ENCODE measurements at places on chromosomes 6 and 20.

- no peak for DNase-seq
These were observed 13.7 kb upstream of the CDC5L start for GRCh38 chr6:44373787-44374186.

DNA sequence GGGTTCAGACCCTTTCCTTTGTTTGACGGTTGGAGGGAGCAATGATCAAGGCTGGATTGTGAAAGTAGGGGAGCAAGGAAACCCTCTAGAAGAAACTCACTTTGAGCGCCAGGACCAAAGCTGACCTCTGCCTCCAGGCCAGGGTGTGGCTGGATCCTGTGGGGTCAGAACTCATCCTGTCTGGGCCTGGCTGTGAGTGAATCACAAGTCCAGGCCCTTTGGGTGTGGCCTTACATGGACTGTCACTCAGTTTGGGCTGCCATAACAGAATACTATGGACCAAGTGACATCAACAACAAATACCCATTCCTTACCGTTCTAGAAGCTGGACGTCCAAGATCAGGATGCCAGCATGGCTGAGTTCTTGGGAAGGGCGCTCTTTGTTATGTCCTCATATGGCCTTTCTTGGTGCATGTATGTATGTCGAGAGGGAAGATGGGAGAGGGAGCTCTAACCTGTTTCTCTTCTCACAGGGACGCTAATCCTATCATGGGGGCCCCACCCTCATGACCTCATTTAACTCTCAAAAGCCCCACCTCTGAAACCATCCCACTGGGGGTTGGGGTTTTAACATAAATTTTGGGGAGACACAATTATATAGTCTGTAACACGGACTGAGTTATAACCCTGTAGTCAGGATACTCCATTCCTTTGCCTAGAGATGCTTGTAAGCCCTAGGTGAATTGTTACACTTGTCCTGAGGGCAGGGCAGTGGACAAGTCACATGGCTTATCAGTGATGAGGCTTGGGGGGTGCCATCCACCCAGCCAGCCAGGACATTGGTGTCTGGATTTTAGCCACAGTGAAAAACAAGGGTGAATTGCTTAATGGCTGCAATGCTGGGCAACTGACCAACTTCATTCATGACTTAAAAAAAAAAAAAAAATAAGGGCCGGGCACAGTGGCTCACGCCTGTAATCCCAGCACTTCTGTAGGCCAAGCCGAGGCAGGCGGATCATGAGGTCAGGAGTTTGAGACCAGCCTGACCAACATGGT is 80.0 kb downstream of the TRMT11 start:
- no peak for DNase-seq

DNA sequence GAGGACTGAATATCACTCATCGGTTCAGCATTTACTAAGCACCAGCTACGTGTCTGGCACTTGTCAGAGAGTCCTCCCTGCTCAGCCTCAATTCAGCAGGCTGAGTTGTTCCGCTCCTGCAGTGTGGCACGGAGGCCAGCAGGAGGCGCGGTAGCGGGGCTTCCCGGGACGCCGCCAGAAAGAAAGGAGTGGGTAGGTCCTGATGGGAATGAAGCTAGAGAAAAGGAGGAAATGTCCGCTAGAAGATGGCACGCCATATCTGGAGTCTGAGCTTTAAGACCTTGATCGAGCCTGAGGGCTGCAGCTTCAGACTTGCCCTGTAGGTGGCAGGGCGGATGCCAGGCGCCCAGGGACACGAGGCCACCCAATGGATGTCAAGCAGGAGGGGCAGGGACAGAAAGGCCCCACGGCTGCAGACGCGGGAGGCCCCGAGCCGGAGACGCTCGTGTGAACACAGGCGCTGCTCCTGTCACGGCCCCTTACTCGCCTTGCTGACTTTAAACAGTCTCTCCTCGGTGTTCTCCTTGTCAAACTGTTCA is 18.7 kb downstream of the SERPINB6 start:
- peak; percentile 67 for DNase-seq

DNA sequence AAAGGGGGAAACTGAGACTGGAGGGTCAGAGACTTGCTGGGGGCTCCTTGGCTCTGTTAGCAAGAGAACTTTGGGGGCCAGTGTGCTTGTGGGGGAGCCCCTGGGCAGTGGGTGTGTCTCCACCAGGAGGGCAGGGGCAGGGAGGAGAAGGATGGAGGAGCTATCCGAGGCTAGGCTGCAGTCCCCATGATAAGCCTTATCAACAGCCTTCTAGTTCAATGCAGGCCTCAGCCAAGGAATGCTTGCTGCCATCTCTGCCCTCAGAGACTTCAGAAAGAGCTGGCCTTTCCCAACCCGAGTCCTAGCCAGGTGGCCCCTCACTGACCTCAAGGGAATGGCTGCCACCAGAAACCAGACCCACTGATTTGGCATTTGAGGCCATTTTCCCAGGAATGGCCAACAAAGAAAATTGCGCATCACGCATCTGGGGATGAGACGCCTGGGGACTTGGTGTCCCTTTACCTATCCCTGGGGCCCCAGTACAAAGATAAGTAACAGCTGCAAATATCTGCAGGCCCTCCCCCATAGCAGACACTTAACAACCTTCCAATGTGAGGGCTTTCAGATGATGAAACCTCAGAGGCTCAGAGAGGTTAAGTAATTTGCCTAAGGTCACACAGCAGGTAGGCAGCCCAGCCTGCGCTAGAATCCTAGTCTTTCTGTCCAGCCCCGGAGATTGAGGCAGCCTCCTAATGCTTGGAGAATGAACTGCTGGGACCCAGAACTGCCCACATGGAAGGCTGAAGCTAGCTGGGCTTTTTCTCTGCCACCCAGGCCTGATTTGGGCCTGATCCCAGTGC is 4.9 kb downstream of the TGM2 start:
- DNase-seq, result no peak

DNA sequence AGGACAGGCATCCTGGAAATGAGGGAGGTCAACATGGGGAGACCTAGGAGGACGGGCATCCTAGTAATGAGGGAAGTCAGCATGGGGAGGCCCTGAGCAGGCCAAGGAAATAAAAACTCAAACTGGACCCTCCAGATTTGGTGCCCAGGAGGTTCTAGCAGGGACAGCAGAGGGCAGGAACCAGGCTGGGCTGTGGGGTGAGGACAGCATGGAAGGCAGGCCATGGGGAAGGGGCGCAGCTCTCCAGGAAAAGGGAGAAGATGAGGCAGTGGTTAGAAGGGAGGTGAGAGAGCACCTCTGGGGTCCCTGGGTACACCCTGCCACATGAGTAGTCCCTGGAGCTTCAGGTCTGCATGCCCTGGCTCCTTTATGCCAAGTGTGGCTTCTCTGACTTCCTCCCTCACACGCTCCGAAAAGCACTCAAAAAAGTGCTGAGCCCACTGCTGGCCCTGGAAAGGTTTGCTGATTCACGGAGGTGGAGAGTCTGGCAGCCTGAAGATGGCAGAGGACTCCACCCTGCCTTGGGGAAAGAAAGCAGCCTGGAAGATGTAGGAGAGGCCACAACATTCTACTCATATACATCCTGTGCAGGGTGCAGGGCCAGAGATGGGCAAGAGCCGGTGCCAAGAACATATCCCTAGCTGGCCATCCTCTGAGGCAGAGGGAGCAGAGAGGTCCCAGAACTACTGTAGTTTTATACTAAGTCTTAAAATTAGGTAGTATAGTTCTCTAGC is 154.9 kb downstream of the MRPL14 start:
- no peak for DNase-seq

DNA sequence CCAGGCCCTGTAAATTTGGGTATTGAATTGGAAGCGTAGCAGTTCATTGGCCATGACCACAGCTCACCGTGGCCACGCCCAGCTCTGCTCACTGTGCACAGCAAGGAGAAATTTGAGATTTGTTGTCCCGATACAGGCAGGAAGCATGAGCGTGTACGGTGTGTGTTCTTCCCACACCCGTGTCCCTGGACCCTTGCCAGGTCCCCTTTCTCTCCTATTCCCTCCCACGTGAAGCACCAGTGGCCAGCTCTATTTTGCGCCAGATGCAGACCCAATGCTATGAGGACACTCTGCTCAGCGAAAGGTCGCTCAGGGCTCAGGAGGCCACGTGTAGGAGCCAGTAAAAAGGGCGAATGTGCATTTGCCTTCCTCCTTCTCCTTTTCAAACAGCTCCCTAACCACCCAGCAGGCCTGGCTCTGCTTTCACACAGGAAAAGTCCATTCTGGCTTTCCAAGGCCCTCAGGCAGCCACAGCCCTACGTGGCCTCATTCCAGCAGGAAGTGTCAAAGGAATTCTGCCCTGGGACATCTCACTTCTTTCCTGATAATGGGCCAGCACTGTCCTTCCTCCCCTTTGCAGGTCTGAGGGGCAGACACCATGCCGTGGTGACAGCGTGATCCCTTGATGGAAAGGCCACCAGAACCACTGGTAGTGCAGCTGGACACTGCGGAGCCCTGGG is 499.2 kb upstream of the CDH4 start:
- DNase-seq, result no peak

- no peak for DNase-seq
These were observed 483 bp downstream of the SMIM26 start for GRCh38 chr20:18567739-18568091.

GRCh38 chr20:47099825-47100441 is 205.3 kb downstream of the EYA2 start:
- DNase-seq, result no peak

- no peak for DNase-seq
These were observed 62.7 kb downstream of the DZANK1 start for GRCh38 chr20:18404172-18404571.

DNA sequence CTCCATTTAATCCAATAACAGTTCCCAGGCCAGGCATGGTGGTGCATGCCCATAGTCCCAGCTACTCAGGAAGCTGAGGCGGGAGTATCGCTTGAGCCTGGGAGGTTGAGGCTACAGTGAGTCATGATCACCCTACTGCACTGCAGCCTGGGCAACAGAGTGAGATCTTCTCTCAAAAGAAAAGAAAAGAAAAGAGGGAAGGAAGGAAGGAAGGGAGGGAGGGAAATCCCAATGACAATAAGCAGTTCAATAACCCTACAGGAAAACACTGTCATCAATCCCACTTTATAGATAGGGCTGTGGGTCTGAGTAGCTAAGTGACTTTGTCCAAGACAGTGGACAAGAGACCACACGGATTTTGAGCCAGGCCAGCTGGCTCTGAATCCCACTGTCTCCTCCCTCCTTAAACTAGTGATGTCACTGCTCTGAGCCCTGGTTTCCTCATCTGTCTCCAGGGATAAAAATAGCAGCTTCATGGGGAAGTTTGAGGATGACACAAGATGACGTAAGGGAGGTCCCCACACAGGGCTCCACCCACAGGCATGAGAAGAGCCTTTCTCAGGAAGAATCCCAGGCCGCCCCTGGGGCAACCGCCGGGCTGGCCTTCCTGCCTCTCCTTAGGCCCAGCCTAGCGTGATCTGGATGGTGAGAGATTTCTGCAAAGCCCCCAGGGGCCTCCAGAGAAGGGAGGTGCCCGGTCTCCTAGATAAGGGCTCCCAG is 7.2 kb upstream of the TRIB3 start:
- DNase-seq, result peak; percentile 95

DNA sequence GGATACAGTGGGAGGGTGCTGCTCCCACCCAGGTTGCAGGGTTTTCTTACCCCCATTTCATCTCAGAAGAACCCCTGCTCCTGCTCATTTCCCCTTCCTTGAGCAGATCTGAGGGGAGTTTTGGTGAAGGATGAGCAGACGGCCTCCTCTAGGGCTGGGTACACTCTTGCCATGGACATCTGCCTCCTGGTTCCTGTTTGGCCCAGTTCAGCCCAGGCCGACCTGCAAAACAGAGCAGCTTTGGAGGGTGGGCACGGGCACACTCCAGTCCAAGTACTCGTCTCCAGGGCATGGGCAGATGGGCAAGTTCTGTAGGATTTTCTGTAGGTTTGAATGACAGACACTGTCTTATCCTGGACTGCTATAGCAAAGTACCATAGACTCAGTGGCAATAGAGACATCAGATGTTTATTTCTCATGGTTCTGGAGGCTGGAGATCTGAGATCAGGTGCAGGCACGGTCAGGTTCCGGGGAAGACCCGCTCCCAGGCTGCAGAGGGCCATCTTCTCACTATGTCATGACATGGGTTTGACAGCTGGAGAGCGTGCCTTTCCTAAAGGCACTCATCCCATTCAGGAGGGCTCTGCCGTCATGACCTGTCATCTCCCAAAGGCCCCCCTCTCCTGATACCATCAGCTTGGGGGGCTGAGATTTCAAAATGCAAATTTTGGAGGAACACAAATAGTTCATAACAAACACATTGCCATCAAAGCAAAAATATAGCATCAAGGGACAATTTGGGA is 6.2 kb downstream of the NPBWR2 start:
- no peak for DNase-seq

DNA sequence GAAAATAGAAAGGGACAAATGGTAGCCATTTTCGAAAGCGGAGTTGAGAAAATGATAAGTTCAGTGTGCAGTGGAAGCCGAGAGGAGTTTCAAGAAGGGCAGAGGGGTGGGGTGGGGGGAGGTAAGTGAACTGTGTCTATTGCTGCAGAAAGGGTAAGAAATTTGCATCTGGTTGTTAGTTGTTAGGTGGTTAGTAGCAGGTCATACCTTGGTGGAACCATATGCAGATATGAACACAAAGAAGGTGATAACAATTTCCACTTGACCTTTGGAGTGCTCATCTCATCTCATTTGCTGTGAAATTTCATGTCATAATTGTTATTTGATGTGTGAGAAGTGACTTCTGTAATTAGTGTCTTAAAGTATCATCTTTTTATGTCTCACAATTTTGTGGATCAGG is 288.2 kb downstream of the QKI start:
- no peak for DNase-seq

- no peak for DNase-seq
These were observed 93.1 kb downstream of the RREB1 start for GRCh38 chr6:7200598-7201443.

- DNase-seq, result no peak
These were observed 18.7 kb upstream of the ATRN start for GRCh38 chr20:3452136-3452535.

GRCh38 chr20:9627219-9627618 is 112.8 kb downstream of the LAMP5 start:
- no peak for DNase-seq

GRCh38 chr6:136763716-136764516 is 28.4 kb downstream of the MAP3K5 start:
- DNase-seq, result no peak

GRCh38 chr6:108822401-108822800 is 25.8 kb upstream of the ARMC2 start:
- no peak for DNase-seq

DNA sequence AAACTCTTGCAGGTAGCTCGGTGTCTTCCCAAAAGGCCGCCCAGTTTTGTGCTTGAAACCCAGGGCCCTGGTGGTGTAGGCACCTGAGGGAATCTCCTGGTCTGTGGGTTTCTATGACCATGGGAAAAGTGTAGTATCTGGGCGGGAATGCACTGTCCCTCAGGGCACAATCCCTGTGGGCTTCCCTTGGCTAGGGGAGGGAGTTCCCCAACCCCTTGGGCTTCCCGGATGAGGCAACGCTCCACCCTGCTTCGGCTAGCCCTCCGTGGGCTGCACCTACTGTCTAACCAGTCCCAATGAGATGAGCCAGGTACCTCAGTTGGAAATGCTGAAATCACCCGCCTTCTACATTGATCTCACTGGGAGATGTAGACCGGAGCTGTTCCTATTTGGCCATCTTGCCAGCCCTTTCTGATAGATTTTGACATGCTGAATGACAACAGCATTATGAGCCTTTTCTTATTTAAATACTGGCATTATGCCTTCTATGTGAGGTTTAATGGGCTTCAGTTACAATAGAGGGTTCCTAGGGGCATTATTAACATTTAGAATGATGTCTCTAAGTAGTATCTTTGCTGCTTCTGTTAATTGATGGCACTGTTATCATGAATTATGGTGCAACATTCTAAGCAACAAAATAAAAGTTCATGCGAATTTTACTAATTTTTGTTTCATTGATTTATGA is 133.7 kb upstream of the FLRT3 start:
- DNase-seq, result no peak

GRCh38 chr6:159450815-159451465 is 242.1 kb downstream of the SOD2 start:
- no peak for DNase-seq

Data from suppressor macrophage treated with lipopolysaccharide for 4 hours (primary cell).